H1 (cell line): ENCODE measurements at places on chromosomes 4 and X.

DNA sequence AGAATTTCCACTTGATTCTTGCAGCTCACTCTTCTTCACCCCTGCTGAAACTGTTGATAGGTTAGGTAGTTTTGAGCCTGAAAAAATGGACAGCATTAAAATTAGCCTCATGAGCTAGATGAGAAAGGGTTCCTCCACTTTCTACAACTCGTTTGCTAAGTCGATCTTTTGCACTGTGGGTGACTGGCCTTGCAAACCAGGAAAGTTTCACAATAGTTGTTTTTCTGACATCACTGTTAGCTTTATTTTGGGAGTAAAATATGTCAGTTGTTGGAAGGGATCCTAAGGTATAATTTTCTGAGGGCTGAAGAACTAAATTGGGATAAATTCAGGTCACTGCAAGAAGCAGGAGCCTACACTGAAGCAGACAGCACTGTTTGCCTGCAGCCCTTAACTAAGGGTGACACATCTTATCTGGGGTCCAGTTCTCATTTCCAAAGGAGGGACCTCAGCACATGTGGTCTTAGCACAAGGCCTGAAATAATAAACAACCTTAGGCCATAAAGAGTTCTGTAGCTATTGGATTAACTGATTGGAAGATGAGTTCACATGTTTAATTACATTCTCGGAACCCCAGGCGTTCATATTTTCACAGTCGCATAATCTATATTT lies 29.1 kb downstream of the ANAPC4 start:
- DNase-seq: no peak

- DNase-seq: peak; percentile 19
Observed at GRCh38 chr4:47704693-47705325, 133.1 kb downstream of the CORIN start.

- no peak for DNase-seq
Observed at GRCh38 chr4:107689912-107690587, 30.0 kb downstream of the PAPSS1 start.

DNA sequence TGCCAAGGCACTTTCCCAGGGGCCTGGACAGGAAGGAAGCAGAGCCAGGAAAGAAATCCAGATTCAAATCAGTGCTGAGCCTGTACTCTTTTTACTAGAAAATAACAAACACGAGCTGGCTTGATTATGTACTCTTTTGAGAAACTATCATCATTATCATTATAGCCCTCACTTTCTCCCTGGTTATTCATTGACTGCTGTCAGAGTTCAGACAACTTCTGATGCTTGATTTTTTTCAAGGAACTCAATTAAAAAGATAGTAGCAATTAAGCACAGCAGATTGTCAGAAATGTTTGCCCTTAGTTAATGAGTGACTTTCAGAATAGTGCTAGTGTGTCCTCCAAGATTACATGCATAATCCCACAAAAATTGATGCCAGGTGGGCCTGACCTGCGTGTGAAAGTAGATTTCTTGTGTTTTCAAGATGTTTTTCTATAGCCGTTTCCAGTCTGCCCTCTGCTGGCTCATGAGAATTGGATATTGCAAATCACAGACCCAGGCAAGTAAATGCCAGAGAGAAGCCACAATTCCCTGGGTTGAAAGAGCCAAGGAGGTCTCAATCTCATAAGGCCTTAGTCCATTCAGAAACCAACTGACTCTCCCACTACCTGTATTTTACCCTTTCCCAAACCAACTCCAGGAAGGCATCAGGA lies 14.3 kb upstream of the PNPLA4 start:
- no peak for DNase-seq

DNA sequence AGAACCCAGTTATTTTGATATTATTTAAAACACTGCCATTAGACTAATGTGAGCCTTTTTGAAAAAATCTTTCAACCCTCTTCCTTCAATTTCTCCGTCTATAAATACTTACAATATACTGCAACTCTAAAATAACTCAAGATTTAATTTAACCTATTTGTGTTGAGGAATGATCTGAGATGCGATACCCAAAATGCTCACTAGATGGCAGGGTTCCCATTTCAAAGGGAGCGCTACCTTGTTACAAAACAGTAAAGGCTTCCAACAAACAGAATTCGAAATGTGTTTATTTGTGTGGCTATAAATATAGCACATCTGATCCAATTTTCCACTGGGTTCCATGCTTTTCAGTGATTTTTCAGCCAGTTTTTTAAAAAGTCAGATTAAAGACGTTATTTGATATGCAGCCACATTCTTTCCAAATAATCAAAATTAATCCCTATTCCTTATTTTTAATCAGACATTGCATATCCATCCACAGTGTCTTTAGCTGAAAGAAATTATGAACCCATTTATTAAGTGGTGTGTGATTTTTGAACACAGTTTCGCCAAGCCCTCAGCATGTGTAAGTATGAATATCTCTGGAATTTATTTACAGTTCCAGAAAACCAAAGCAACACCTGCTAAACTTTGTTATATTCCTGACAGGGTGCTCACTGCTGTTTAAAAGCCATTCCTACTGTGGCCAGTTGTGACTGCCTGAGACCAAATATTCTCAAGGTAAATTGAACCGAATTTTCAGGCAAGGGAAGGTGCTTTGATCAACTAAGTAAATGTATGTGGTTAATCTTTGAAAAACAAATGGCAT lies 668.0 kb upstream of the LCORL start:
- peak; percentile 82 for DNase-seq

DNA sequence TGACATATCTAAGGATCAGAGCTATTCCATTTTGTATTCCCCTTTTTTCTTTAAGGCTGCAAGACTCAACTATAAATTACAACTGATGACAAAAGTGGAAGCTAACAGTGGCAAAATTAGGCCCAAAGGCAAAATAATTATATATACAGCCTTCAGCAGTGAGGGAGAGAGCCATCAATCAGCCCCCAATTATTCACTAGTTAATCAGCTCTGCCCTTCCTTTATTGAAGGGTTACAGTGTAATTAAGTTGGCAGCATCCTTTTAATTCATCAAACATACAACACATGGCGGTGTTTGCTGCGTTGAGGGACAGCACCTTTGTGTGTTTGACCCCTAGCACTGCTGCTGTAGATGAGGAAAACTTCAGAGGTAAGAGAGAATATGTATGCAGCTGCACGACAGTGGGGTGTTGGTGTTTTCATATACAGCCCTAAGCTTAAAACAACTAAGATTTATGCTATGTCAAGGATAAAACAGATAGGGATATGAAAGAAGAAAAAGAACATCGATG lies 973.9 kb upstream of the POU3F4 start:
- DNase-seq: no peak

DNA sequence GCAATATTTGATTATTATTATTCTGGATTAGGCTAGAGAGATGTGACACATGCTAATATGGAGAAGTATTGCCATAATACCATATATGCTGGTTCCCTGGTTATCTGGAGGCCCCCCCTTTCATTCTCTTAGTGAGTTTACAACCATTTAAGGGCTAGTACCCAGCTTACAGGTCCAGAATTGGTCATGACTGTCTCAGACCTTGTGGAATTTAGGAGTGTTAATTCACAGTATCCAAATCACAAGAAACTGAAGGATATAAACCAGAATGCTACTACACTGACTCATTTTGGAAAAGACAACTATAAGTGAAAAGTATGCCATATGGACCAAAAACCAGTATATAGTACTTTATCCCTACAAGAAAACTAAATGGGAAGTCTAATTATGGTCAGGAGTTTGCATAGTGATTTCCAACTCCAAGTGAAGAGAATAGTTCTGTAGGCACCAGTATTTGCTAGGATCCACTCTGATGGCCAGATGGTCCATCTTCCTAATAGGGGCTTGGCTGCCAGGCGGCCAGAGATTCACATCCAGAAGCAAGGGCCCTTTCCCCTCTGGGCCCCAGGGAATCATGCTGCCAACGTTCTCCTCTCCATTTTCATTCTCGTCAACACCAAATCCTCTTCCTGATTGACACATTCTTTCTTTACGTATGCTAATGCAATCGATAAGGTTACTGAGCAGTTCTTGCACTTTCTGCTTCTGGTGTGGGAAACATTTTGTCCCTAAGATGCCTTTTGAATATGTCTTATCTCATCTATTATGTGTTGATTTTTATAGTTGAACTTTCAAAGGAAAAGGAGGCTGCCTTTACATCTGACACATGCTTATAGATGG lies 123.6 kb downstream of the SHROOM3 start:
- DNase-seq: no peak

GRCh38 chrX:63718010-63718694 lies 66.9 kb downstream of the ARHGEF9 start:
- DNase-seq: no peak

DNA sequence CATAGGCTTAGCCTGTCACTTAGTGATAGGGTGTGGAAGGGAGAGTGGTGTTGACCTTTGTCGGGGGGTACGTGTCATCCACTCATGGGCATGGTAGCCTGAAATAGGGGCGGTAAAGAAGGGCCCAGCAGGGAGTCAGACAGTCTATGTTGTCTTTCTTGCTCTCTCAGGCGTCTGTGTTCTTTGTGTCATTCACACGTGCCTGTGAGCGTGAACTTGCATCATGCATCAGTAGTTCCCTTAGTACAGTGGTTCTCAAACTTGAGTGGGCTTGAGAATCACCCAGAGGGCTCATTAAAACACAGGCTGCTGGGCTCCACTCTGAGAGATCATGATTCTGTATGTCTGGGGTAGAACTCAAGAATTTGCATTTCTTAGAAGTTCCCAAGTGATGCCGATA lies 450.9 kb upstream of the FTHL17 start:
- no peak for DNase-seq

DNA sequence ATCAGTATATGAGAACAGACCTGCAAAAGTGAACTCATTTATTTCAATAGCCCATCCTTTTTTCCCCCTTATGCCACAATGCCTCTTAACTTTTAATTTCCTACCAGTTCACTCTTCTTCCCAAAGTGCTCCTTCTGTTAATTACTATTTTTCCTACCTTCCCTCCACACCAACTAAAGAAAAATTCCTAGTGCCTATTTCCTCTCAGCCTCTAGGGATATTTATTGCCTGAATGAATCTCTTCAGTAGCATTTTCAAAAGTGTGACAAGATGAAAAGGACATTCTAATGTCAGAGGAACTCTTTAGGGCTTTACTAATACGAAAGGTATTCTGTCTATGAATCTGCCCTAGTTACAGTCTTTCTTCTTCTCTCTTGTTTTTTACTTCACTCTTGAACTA lies 181.1 kb upstream of the SPRY1 start:
- no peak for DNase-seq

GRCh38 chr4:53688186-53688790 lies 97.0 kb upstream of the LNX1 start:
- DNase-seq: no peak

DNA sequence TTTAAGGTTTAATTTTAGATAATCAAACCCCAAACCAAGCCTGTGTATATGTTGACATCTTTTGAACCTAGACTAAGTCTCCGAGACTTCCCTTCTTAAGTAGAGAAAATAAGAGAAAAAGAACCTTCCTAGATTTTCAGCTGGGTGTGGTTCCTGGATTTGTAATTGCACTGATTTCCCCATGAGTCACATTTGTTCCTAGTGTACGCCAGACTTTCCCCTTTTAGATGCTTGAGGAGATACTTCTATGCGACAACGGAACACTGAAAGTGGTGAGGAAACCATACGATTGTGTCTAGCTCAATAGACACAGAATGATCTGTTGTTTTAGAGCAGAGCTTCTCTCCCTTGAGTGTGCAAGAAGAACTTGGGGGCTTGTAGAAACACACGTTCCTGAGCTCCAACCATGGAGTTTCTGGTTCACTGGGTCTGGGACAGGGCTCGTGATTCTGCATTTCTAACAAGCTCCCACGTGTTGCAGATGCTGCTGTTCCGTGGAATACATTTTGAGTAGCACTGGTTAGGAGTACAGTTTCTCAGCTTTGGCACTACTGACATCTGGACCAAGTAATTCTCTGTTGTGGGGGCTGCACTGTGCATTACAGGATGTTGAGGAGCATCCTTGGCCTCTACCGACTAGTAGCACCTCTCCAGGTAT lies 87.1 kb downstream of the AMELX start:
- no peak for DNase-seq

DNA sequence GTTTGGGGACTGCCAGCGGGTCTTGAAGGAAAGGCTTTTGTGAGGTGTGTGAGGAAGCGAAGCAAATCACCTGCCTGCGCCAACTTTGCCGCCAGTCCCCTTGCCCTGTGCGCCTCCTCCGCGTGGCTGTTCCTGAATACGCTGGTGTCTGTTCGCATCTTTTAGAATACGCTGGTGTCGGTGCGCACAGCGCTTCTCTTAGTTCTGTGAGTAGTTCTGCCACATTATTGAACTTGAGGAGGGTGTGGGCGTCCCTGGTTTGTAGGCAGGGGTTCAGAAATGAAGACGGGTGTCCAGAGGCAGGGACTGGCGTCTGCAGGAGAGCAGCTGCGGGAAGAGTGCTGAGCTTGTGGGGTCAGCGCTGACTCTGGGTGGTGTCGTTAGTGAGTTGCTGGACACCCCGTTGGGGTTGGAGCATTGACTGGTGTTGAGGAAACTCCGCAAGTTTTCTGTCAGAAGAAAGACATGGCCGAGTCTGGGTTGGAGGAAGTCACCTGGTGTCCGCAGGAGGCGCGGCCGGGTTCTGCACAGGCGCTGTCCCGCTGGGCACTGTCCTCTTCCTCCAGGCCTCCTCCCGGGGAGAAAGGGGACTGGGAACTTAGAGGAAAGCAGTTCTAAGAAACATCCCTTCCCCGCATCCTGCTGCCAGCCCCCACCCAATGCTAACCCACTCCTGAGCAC lies 930 bp downstream of the ZNF718 start:
- DNase-seq: peak; percentile 74

DNA sequence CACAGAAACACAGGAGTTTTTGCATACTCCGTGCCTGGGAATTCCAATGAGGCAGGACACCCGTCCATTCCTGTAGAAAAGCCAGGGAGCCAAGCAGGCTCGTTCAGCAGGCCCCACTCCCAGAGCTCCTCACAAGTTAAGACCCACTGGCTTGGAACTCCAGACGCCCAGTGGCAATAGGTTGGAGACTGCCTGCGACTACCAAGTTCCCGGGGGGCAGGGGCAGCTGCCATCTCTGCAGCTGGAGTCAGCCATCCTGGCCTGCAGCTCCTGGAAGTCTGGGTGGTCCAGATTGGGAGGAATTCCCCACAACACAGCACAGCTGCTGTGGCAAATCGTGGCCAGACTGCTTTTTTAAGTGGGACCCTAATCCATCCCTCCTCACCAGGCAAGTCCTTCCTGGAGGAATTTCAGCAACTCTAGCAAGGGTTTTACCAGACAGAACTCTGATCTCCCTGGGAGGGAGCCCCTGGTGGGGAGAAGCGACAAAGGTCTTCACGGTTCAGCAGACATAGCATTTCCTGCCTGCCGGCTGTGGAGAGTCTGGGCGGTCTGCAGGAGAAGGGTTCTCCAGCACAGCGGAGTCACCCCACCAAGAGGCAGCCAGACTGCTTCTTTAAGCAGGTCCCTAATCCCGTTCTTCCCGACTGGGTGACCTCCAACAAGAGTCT lies 231.9 kb downstream of the STPG2 start:
- no peak for DNase-seq

GRCh38 chrX:154008521-154008920 lies 11.2 kb downstream of the IRAK1 start:
- no peak for DNase-seq

- no peak for DNase-seq
Observed at GRCh38 chr4:71441186-71442169, 102.7 kb downstream of the SLC4A4 start.
